ENCODE measurements at places on chromosomes 2 and 18.

- no peak for DNase-seq
Observed at GRCh38 chr2:106114166-106114565, 79.9 kb downstream of the UXS1 start.

- no peak for DNase-seq
Observed at GRCh38 chr2:107437807-107438206, 388.9 kb upstream of the RGPD4 start.

DNA sequence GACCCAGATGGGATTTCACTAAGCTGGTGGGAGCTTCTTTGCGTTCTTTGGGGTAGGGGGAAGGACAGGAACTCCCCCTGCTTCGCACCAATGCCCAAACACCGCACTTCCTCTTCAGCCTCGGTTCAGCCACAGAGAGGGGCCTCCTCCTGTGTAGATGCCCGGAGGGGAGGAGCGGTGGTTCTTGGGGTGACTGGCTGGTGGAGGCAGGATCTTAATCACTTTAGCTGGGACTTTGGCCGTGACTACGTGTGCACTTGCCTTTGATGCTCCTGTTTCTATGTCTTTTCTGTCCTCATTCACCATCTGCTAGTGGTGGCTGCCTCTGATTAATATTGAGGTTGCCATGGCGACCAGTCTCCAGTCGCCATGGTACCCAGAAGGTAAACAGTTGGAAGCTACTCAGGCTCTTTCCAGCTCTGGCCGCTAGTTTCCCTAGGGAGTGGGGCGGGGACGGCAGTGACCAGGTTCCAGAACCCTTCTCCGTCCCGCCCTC is 1.9 kb downstream of the CNGA3 start:
- peak; percentile 63 for DNase-seq

GRCh38 chr2:223222397-223222796 is 170.4 kb downstream of the KCNE4 start:
- DNase-seq = no peak

- DNase-seq = no peak
Observed at GRCh38 chr2:144234542-144234871, 285.4 kb downstream of the ZEB2 start.

GRCh38 chr2:109689182-109689930 is 75.2 kb downstream of the SOWAHC start:
- DNase-seq = no peak

- no peak for DNase-seq
Observed at GRCh38 chr2:55585451-55586080, 31.9 kb downstream of the PPP4R3B start.

GRCh38 chr2:100321179-100321865 is 979 bp downstream of the LONRF2 start:
- no peak for DNase-seq

- DNase-seq = no peak
Observed at GRCh38 chr2:117512307-117512706, 302.2 kb upstream of the DDX18 start.

- no peak for DNase-seq
Observed at GRCh38 chr18:36130039-36130831, 536 bp downstream of the ELP2 start.

DNA sequence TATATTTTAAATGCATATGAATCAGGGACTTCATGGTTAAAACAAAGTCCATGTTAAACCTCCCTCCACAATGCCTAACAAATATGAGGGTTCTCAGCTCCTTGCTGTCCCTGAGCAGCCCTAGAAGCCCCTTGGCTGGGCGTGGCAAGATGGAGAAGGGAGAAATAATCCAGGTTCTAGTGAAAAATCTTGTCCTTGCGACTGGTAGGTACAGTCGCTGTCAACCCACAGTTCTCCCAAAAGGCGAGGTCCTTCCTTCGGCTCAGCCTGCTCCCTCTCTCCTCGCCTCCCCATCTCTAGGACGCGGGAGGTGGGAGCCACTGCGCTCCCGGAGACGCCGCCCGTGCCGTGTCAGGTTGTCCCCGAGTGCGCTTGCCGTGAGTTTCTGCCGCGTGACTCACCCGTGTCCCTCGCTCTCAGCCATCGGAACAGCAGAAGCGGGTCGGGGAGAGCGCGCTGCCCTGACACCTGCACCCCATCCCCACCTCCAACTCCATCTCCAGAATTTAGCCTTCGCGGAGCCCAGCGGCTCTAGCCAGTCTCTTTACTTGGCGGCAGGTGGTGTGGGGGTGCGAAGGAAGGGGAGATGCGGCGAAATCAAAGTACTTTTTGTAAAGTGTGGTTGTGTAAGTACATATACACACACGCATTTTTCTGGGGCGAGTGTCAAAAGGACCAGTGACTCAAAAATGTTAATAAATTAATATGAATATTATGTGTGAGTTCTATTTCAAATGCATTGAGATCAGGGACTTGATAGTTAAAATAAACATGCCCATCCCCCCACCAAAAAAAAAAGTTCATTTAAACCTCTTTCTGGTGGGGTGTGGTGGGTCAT is 65.1 kb upstream of the TMEM17 start:
- no peak for DNase-seq

DNA sequence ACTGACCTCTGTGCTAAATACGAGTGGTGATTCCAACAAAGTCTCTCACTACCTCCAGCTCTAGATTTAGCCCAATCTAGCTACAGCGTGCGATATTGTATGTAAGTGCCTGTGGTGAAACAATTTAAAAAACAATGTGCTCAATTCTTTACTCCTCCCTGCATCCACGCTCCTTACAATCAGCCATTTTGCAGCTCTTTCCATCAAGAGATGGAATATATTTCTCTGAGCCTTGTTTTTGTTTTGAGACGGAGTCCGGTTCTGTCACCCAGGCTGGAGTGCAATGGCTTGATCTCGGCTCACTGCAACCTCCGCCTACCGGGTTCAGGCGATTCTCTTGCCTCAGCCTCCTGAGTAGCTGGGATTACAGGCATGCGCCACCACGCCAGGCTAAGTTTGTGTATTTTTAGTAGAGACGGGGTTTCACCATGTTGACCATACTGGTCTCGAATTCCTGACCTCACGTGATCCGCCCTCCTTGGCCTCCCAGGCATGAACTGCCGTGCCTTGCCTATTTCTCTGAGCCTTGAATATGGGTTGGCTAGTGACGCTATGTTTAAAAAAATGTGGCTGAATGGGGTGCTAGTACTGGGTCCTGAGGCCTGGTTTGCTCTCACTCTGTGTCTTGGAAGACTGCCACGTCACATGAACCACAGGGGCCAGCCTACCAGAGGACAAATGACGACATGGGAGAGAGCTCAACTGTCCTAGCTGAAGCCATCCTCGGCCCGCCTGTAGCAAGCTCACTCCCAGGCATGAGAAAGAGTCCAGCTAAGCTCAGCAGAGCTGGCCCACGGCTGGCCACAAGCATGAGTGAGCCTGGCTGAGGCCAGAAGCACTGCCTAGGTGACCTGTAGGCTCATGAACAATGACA is 14.8 kb downstream of the WDFY1 start:
- DNase-seq = no peak

DNA sequence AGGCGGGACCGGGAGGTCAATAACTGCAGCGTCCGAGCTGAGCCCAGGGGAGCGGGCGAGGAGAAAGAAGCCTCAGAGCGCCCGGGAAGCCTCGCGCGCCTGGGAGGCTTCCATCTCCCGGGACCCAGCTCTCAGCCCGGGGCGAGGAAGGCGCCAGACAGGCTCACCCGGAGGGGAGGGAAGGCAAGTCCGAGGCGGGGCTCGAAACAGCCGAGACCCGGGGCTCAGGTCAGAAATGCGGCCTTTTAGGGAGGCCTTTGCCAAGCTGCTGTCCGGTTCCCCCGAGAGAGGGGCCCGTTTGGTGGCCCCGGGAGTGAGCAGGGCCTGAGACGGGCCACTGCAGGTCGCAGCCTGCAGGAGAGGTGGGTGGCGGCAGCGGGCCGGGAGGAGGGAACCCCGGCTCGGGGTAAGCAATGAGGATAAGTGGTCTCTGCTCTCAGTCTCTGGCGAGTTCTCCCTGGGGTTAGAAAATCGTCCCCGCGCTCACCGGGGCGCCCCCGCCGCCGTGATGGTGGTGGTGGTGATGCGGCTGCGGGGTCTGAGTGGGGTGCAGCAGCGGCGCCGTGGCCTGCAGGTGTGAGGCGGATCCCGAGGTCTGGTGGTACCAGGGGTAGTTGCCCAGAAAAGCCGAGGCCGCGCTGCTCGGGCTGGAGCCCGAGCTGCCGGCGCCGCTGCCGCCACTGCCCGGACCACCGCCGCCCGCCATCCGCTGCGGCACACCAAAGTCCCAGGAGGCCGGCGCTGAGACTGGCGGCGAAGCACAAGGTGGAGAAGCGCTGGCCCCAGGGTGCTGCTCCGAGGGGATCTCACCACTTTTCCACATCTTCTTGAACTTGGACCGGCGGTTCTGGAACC is 2.4 kb downstream of the DLX2 start:
- DNase-seq = no peak

DNA sequence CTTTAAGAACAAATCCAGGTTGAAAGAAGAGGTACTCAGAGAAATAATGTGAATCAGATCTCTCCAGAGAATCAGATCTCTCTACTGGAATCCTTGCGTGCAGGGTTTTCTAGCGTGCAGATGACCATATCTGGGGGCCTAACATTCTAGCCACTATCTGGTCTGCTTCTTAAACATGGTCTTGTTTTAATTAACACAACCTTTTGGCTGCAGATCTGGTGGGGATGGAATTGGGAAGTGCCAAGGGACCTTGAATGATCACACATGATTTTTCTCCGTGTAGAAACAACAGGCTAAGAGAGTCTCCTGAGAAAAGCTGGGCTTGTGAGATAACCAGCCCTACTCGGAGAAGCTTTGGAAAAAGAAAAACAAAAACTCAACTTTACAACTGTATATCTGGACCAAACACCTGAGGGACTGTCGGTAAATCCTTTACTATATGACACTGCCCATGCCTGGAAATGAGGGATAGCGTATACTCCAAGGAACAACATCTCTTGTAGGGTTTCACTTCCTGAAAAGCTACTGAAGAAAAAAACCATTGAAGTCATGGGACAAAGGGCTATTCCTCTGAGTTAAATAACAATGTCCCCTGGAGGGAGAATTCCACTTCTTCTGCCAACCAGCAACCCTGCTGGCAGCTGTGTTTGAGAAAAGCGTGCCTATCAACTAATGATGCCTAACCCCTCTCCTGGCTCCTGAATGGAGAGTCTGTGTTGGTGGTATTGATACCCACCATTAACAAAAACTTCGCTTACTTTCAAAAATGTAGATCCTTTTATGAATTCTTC is 171.0 kb upstream of the REV1 start:
- DNase-seq = no peak

- no peak for DNase-seq
Observed at GRCh38 chr2:15715596-15715995, 123.9 kb downstream of the DDX1 start.

- DNase-seq = no peak
Observed at GRCh38 chr18:27198036-27198435, 12.9 kb upstream of the CHST9 start.

DNA sequence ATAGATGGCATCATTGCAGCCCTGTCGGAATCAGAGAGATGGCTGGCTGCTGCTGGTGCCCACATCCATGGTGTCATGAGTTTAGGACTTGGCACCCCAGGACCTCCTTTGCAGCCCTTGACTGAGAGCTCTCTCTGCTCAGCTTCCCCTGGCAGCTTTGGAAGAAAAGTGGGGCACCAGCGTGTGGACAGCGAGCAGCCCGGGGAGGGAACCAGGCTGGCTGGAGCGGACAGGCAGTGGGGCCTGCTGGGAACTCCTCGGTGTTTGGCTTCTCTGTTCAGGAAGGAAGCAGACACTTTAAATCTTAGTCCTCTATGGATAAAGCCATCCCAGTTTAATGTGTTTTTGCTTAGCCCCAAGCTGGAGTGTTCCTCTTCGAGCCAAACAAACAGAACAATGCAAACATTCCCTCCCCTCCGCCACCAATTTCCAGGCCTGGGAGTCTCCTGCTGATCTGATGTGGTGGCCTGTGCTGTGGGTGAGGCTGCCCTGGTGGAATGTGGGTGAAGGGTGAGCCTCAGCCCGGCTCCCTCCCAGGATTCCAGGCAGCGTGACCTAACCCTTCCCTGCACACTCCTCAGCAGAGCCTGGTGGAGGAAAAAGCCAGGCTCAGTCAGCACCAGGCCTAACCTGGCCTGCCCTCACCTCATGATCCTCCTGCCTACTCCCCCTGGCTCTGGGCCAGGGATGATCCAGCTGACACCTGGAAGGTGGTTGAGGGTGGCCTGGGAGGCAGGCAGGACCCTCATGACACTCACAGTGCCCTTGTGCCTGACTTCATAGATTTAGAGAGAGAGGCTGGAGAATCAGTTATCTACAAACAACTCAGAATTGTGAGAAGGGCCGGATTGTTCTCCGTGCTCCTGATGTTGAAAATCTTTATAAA is 21.6 kb upstream of the ITGB6 start:
- no peak for DNase-seq

- DNase-seq = no peak
Observed at GRCh38 chr18:6591491-6591890, 138.0 kb upstream of the ARHGAP28 start.

GRCh38 chr2:192345287-192345686 is 150.6 kb upstream of the TMEFF2 start:
- no peak for DNase-seq

DNA sequence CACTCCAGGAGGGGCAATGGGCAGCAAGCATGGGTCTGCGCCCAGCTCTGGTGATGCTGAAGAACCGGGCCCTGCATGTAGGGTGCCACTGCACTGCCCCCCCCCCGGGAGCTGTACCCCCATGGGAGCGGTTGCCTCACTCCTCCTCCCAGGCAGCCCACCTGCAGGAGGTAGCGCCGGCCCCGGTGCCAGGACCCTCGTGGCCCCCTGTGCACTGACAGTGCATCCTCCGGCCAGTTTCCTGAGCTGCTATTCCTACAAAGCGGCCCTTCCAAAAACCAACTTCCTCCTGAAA is 109.4 kb downstream of the ZNF516 start:
- DNase-seq = no peak

GRCh38 chr2:33321236-33321771 is 155.1 kb upstream of the RASGRP3 start:
- DNase-seq = no peak

- no peak for DNase-seq
Observed at GRCh38 chr2:164706522-164706921, 85.2 kb upstream of the GRB14 start.

- no peak for DNase-seq
Observed at GRCh38 chr2:238127165-238128060, 11.1 kb upstream of the KLHL30 start.

DNA sequence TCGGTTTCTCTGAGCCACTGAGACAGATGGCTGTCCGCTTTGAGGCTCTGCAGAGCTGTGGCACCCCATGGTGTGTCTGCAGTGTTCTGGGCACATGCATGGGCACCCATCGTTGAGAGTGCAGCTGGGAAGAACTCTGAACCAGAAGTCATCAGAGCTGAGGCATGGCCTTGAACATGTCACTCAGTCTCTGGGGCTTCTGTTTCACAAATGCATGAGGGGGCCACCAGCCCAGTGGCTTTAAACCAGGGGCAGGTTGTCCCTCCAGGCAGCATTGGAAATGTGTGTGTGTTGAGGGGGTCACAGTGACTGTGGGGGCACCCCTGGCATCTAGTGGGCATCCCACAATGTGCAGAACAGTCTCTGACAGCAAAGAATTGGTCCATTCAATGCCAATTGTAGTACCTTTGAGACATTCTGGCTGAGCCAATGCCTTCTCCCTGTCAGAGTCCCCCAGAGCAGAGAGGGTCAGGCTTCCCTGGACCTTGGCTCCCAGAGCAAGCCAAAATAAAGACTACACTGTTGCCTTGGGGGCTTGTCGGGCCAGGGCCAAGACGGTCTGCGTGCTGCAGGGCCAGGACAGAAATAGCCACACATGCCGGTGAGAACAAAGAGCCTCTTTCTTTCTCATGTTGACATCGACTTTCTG is 9.3 kb upstream of the PSMD1 start:
- DNase-seq = no peak

- no peak for DNase-seq
Observed at GRCh38 chr18:1593091-1593490, 688.4 kb downstream of the ADCYAP1 start.

GRCh38 chr18:74803769-74804168 is 206.1 kb downstream of the ZNF407 start:
- no peak for DNase-seq
